OCI-M1 (cell line): ENCODE measurements at places on chromosomes 11 and 22.
A peak's percentile ranks its signal among the peaks of the same experiment; 100 is the strongest.

GRCh38 chr22:32775957-32776356 is 25.5 kb upstream of the TIMP3 start:
- peak; percentile 42 for DNase-seq

- no peak for DNase-seq
Observed at GRCh38 chr11:112558691-112559090, 298.0 kb upstream of the PLET1 start.

GRCh38 chr22:20672732-20673131 is 101.2 kb upstream of the SERPIND1 start:
- no peak for DNase-seq

DNA sequence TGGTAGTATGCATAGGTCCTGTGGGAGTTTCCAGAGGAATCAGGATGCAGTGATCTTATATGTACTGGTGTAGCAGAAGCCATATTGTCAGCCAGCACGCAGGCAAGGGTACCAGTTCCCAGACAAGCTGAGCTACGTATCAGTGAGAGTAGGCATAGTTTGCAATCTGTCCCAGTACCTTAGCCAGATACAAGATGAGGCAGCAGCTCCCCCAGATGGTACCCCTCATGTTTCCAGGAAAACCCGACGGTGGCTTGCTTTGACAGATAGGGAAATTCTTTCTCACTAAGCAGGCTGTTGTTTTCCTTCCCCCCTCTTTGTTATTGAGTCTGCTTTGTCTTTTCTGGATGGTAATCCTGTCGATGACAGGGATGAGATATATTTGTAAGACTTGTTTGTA is 109.7 kb upstream of the RRM1 start:
- DNase-seq: peak; percentile 86

- no peak for DNase-seq
Observed at GRCh38 chr22:42132457-42132856, 1.8 kb upstream of the CYP2D6 start.

DNA sequence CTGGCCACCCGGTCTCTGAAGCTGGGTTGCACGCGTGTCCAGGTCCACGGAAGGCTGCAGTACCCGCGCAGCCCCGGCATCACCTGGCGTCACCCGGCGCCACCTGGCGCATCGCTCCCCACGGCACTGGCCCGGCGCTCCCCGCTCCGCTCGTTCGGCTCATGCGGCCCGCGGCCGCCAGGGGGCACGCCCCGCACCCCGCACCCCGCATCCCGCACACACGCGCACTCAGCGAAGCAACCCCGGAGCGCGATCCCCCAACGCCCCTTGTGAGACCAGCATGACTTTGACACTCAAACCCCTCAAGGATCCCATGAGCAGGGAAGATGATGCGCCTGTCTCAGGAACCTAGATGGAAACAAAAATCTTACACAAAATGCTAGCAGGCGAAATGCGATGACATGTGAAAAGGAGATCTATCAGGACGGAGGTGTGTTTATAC is 11.9 kb downstream of the B3GNT6 start:
- no peak for DNase-seq

- DNase-seq: peak; percentile 94
Observed at GRCh38 chr11:67262731-67263675, 3.3 kb upstream of the GRK2 start.

- peak; percentile 33 for DNase-seq
Observed at GRCh38 chr11:65766535-65766934, 14.2 kb downstream of the AP5B1 start.

DNA sequence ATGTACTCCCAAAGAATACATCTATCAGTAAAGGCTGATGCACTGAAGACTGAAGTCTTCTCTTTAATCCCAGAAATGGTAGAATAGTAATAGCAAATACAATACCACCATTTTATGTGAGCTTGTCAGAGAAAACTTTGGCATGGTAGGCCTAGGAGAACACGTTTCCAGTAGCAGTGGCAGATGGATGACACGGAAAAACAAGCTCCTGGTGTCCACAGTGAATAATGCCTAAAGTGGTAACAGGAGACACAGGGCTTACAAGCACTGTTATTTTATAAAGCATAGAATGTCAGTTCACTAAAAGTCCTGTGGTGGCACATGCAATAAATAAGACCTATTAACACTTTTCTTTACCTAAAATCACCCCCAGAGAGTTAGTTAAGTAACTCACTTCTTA is 277.6 kb downstream of the TTC28 start:
- no peak for DNase-seq

DNA sequence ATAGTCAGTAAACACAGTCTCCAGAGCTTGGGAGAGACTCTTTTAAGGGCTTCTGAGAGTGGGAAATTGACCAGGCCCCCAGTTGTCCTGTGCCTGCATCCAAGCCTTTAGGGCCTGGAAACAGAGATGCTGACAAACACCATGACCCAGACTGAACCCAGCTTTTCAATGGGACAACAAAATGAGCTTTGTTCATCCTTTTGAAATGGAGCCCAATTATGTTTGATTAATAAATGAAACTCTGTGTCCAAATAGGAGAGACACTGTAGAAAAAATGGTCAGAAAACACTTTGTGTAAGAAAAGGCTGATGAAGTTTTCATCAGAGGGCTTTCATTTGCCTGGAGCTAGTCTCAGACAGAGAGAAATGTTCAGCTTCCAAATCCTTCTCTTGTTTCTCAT is 146.0 kb downstream of the RRAS2 start:
- DNase-seq: no peak

DNA sequence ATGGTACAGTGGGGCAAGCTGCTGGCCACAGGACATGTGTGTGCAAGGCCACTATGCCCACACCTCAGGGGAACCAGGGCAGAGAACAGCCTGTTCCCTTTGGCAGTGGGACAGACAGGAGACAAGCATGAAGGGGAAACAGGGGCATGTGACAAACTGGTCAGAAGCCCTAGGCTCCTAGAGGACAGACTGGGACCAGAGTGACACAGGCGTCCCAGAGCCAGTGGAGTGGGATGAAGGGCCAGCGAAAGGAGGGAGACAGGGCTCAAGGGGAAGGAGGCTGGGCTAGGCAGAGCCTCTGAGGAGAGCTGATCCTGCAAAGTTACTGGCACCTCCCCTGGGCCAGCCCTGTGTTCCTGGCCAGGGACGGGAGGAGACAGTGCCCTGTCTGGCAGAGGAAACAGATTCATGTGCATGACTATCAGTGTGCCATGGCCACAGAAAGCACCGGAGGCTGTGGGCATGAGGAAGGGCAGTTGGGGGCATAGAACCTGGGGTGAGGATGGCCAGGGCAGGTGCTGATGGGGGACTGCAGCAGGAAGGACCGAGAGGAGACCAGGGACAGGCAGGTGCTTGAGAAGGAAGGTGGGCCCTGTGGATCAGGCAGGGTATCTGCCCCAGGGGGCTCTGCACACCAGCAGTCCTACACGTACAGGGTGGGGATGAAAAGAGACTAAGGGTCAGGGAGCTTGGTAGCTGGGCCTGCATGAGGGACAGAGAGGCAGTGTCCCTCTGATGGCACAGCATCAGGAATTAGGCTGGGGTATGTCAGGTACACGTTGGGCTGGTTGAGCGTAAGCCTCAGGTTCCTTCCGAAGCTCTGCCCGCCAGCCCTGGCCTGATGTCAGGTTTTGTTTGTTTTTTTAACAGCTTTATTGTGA is 9.8 kb downstream of the DERL3 start:
- DNase-seq: no peak
